ENCODE measurements at places on chromosomes 2 and 18.
A peak's percentile ranks its signal among the peaks of the same experiment; 100 is the strongest.

- H3K27ac ChIP-seq, result no peak overlapping the region
- no peak for DNase-seq
- H3K4me1 ChIP-seq, result peaks cover 82% of the 10 kb centered on the region
- H3K4me3 ChIP-seq, result no peak overlapping the region
- H3K36me3 ChIP-seq, result no peaks in the 10 kb centered on the region
Measured at GRCh38 chr2:43455731-43456642, 139.9 kb downstream of the THADA start.

DNA sequence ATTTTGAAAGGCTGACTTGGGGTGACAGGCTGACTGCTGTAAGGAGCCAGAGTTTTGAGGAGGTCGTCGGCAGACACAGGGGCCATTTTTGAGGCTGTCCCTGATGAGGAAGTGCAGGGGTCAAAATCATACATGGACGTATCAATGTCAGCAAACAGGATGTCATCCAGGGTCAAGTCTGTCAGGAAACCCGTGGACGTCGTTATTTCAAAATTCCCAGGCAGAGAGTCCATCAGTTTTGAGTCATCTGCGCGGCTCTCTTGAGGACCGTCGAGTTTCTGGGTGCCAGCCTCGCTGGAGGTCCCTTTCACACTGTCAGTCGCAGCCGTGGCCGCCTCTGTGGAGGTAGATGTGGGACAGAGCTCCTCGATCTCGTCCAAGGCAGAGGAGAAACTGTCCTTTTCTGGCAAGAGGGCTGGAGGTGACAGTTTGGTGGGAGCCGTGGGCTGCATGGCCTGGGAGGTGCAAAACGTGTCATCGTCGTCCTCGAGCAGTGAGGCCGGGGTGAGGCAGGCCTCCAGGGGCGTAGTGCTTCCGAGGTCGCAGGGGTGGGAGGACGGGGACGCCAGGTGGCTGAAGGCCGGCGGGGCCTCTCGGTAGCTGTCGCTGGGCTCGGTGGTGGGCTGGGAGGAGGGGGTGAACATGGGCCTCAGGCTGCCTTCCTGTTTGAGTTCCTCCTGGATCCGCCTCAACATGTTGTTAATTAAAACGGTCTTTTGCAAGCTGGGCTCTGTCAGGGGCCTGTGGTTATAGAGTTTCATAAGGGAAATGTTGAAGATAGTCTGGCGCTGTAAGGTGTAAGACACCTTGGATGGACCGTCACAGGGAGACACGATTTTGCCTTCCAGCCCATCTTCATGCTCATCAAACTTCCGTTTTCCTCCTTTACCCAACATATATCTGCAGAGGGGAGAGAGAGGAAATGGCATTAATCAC is 17.5 kb downstream of the SERTAD2 start:
- H3K4me1 ChIP-seq, result peaks cover 8% of the 10 kb centered on the region
- DNase-seq, result no peak
- H3K36me3 ChIP-seq, result no peaks in the 10 kb centered on the region
- H3K4me3 ChIP-seq, result no peak overlapping the region

GRCh38 chr2:102027036-102027980 is 35.5 kb downstream of the IL1R2 start:
- no peaks in the 10 kb centered on the region for H3K36me3 ChIP-seq
- H3K4me1 ChIP-seq, result peaks cover 16% of the 10 kb centered on the region
- H3K27ac ChIP-seq, result peak overlapping the region; percentile 54
- no peaks in the 10 kb centered on the region for H3K27me3 ChIP-seq
- H3K4me3 ChIP-seq, result no peak overlapping the region

GRCh38 chr2:141109633-141110032 is 1021.2 kb downstream of the LRP1B start:
- H3K27ac ChIP-seq, result no peak overlapping the region
- no peaks in the 10 kb centered on the region for H3K27me3 ChIP-seq
- no peak overlapping the region for H3K4me3 ChIP-seq
- H3K4me1 ChIP-seq, result no peaks in the 10 kb centered on the region
- no peak for DNase-seq
- no peaks in the 10 kb centered on the region for H3K36me3 ChIP-seq

- H3K36me3 ChIP-seq, result no peaks in the 10 kb centered on the region
- H3K27me3 ChIP-seq, result no peaks in the 10 kb centered on the region
- no peak overlapping the region for H3K4me3 ChIP-seq
- no peak overlapping the region for H3K27ac ChIP-seq
Measured at GRCh38 chr2:113083296-113083695, 15.5 kb downstream of the IL1F10 start.

GRCh38 chr18:65750389-65751154 is at the start of gene CDH7:
Gene CDH7 (plus strand): TSS chr18:65751012. CDS start chr18:65762843, 11,831 bp downstream.
- no peak for DNase-seq
- H3K4me1 ChIP-seq, result no peaks in the 10 kb centered on the region
- no peak within 1 kb of the TSS for H3K27ac ChIP-seq
- H3K36me3 ChIP-seq, result no peaks in the 10 kb centered on the region
- H3K4me3 ChIP-seq, result peak within 1 kb of the TSS; percentile 35

Data from thoracic aorta (tissue), 2 donors.